AG08396 (cell line): ENCODE measurements at places on chromosomes 7 and 10.

DNA sequence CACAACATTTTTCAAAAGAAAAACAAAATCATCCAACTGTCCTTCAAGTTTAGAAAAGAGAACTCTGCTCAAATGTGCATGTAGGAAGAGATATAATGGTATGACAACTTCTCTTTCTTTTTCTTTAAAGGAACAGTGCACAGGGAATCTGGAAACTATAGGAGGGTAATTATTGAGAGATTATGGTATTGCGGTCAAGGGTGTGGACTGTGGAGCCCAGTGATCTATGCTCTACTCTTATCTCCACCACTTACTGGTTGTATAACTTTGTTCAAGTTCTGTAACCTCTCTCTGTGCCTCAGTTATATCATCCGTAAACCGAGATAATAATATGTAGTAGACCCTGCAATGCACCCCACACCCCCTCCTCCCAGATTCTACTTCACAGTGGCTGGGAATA, 69.8 kb upstream of the PCGF5 start:
- no peak for DNase-seq

GRCh38 chr7:65731562-65732035, 141.3 kb upstream of the VKORC1L1 start:
- DNase-seq = no peak

DNA sequence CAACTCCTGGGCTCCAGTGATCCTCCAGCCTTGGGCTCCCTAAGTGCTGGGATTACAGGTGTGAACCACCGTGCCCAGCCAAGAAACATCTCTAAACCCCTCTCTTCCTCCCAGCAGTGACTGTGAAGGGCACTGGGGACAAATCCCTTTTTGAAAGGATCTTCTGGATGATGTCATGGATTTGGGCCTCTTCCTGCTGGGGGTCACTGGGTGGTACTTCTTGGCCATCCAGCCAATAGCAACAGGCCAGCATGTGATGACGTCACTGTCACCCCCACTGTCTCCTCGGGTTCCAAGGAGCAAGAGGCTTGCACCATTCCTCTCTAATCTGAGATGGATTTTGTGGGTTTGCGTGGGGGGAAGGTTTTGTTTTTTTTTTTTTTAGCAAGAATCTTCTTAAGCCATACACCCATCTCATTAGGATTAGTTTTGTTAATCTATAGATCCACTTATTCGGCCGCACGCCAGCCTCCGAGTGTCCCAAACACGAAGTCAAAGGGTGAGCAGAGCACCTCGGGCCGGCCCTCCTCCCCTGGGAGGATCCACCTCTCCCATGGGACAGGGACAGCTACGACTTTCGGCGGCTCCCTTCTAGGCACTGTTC, 29.4 kb upstream of the TNRC18 start:
- DNase-seq = peak; percentile 65

GRCh38 chr10:100986952-100987684, at the start of the genes MRPL43 and TWNK:
Gene MRPL43 (minus strand): TSS chr10:100987497. CDS start chr10:100987443, 54 bp downstream.
Gene TWNK (plus strand): TSS chr10:100987543. CDS start chr10:100988211, 668 bp downstream.
- DNase-seq = peak; percentile 92

DNA sequence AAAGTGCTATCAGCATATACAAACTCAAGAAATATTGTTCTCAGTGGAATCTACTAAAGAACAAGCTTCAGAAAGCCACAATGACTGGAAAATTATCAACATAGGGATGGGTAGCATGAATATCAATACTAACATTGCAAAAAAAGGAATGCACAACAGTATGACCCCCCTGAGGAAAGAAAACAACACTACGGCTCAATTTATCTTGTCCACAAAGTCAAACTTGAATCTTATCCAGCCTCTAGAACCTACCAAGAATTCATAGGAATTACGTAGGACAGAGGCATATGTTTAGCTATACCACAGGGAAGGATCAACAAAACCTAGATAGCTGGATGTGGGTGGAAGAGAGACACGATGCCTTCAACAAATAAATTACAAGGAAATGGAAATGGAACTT, 54.6 kb downstream of the AGMO start:
- no peak for DNase-seq
